ENCODE measurements at places on chromosomes 6 and 20.

DNA sequence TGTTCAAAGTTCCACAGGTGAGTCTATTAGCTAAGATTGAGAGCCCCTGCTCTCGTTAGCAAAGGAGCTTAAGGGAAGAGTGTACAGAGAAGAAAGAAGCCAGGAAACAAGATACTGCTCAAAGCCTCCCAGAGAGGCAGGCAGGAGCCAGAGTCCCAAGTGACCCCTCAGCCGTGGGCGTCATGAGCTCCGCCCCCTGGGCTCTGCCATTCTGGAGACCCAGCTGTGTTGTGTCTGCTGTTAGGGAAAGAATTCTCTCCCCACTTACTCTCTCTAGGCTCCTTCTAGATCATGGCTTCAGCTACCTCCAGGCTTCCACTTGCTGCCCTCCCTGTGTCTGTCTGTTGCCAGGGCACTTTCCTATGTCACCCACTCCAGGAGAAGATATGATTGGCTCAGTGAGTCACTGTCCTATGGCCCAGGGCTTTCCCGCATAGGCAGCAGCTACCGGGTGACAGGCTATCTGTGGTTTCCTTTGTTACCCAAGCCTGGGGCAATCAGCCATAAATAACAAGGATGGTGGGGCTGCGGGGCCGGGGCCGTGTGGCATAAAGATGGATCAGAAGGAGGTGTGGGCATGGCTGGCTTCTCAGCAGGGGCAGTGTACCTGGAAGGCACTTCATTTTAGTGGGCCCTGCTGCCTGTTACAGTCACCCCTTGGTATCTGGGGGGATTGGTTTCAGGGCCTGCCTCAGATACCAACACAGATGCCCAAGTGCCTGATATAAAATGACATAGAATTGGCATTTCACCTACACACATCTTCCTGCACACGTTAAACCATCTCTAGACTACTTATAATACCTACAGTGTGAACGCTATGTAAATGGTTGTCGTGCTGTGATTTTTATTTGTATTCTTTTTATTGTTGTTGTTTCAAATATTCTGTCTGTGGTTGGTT is 118.9 kb downstream of the ARMC2 start:
- DNase-seq = peak; percentile 24

DNA sequence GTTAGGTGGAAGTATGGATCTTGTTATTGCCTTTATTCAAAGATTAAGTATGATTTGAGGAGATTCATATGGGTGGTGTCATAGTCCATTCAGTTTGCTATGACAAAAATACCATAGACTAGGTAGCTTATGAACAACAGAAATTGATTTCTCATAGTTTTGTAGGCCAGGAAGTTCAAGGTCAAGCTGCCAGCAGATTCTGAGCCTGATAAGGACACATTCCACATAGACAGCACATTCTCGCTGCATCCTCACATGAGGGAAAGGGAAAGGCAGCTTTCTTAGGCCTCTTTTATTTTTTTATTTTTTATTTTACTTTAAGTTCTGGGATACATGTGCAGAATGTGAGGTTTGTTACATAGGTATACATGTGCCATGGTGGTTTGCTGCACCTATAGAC is 27.7 kb downstream of the ME1 start:
- no peak for DNase-seq

DNA sequence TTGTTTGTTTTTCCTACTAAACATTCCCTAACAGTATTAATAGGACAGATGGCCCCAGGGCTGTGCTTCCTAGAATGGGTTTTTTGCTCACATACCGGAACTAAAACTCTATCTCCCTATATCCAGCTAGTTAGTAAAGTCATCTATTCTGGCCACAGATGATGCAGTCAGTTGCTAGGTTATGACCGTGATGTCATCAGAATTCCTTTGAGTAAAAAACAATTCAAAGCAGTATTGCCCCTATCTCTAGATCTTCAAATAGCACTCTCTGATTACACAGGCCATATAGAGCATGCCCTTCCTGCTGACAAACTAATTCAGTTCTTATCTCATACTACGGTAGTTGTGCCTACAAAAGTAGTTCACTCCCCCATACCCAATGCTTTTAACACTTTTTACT is 17.9 kb upstream of the ZNF451 start:
- no peak for DNase-seq

GRCh38 chr6:158021814-158022748 is 40.4 kb downstream of the SYNJ2 start:
- no peak for DNase-seq

- DNase-seq = no peak
These were observed 108.2 kb downstream of the NRN1 start for GRCh38 chr6:5898563-5898962.

GRCh38 chr6:17505062-17505476 is 95.0 kb upstream of the FAM8A1 start:
- no peak for DNase-seq

DNA sequence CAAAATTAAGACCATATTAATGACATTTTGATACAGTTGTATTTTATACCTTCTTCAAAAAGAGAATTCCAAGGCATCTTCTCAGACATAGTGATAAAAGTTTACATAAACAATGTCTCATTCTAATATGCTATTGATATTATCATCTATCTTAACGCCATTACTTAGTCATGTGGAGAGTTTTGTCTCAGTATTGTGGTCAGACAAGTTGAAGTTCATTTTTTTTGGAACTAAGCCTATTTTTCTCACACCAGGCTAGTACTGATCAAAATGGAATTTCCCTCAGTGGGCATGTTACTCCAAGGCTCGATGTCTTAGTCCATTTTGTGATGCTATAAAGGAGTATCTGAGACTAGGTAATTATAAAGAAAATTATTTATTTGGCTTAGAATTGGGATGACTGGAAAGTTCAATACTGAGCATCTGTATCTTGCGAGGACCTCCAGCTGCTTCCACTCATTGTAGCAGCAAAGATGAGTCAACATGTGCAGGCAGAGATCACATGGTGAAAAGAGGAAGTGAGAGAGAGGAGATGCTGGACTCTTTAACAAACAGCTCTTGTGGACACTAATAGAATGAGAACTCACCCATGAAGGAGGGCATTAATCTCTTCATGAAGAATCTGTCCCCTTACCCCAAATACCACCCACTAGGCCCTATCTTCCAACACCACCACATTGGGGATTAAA is 825.5 kb upstream of the MANEA start:
- DNase-seq = no peak

DNA sequence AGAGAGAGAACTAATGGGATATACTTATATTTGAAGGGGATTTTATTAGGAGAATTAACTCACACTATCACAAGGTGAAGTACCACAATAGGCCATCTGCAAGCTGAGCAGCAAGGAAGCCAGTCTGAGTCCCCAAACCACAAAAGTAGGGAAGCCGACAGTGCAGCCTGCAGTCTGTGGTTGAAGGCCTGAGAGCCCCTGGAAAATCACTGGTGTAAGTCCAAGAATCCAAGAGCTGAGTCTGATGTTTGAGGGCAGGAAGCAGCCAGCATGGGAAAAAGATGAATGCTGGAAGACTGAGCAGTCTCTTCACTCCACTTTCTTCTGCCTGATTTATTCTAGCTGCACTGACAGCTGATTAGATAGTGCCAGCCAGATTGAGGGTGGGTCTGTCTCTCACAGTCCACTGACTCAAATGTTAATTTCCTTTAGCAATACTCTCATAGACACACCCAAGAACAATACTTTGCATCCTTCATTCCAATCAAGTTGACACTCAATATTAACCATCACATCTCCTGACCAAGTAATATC is 823.9 kb downstream of the PHF3 start:
- DNase-seq = no peak

- no peak for DNase-seq
These were observed 1.1 kb downstream of the STX7 start for GRCh38 chr6:132511831-132512220.

- DNase-seq = peak; percentile 9
These were observed 264.3 kb upstream of the PLN start for GRCh38 chr6:118283766-118284165.

GRCh38 chr6:52554684-52555280 is 22.1 kb downstream of the TRAM2 start:
- no peak for DNase-seq

GRCh38 chr6:92160226-92160625 is 1259.1 kb downstream of the EPHA7 start:
- DNase-seq = no peak

DNA sequence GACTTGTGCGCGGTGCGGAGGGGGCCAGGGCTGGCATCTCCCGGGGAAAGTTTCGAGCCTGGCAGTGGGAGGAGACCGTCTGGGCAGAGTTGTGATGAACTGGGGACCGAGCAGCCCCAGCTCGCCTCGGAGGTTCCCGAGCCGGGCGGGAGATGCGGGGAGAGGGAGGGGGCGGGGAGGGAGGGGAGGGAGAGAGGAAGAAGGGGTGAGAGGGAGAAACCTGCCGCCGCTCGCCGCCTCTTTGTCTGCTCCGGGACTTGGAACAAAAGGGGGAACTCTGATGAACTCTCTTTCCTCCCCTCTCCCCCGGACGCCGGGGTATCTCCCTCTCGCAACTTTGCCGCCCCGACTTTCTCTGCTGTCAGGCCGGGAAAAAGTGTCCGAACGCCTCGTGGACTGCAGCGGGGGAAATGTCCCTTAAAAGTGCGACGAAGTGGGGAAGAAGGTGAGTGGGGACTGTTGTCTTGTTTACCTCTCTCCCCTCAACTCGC is 72.7 kb downstream of the SOX4 start:
- peak; percentile 19 for DNase-seq

DNA sequence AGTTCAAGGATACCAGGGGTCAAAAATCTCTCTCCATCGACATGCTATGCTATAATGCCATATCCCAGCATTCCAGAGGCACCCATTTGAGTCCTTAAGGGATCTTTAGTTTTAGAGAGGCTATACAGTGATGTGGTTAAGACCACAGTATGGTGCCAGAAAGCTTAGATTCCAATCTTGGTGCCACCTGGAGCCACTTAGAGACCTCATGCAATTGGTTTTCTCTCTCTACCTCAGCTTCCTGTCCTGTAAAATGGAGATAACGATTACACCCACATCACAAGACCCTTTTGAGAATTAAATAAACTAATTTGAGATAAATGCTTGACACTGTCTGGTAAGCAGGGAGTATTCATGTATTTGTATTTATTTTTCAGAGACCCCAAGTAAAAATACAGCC is 39.0 kb downstream of the PLAGL1 start:
- DNase-seq = no peak

DNA sequence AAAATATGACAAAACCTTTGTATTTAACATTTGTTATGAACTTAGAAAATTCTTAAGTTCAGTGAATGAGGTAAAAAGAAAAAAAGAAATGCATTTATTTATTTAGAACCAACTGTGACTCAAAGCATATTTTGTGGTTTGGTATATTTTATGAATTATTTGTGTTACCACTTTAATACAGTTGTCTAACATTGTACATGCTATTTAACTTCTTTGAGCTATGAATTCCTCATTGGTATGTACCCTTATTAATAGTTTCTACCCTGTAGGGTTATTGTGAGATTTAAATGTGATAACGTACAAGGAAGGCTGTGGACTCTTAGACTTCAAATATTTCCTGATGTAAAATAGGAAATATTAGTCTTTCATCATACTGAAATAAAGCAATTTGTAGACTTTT is 162.6 kb downstream of the MMUT start:
- no peak for DNase-seq
